ENCODE measurements at places on chromosomes 7 and 10.

- DNase-seq, result peak; percentile 81
These were observed 179.5 kb downstream of the REEP3 start for GRCh38 chr10:63700631-63701156.

DNA sequence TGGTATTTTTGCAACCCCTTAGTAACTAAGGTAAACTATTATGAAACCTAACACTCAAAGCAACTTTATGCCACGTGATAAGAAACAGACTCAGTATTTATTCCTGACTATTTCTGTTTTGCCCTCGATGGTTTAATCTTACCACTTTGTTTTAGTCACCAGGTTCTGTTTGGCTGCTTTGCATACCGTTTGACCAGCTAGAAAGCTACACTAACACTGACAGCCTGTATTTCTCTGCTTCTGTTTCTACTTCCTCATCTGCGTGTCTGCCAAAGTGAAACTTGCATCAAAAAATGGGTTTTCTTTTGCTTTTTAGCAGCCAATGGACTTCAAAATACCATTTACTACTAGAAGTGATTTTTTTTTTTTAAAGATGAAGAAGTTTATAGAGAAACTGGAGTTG, 802.5 kb downstream of the GRM8 start:
- no peak for DNase-seq

DNA sequence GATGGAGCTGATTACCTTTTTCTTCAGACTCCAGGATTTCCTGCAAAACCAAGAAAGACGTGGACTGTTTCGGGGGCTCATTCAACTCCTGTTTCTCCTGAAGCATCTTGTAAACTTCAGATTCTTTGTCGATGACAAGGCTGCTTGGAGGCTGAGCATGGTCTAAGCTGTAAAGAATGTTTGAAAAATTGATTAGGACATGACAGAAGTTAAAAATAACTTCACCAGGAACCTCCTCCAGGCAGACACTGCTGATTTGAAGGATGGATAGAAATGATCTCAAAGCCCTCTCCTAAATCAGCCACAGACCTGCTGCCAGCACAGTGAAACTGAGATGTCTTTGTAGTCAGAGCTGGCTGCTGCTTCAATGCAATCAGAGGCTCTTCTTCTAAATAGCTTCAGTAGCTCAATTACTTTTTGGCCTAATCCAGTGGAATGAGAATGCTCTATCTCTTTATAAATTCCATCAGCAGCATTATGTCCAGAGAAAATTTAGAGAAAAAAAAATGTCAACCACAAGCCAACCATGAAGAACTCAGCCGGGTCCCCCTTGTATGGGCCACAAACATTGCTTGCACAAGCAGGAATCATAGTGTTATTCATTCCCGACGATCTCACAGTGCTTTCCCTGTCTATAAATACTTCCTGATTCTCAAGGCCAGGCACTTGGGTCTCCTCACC, 43.5 kb downstream of the PDLIM1 start:
- DNase-seq, result peak; percentile 92

DNA sequence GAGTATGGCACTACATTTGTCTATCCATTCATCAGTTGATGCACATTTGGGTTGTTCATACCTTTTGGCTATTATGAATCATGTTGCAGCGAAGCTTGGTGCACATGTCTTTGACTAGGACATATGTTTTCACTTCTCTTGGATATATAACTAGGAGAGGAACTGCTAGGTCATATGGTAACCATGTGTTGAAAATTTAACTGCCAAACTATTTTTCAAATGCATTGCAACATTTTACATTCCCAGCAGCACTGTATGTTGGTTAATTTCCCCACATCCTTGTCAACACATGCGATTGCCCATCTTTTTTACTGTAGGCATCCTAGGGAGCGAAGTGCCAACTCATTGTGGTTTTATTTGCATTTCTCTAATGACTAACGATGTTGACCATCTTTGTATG, 183.4 kb downstream of the PRKCQ start:
- DNase-seq, result peak; percentile 57

DNA sequence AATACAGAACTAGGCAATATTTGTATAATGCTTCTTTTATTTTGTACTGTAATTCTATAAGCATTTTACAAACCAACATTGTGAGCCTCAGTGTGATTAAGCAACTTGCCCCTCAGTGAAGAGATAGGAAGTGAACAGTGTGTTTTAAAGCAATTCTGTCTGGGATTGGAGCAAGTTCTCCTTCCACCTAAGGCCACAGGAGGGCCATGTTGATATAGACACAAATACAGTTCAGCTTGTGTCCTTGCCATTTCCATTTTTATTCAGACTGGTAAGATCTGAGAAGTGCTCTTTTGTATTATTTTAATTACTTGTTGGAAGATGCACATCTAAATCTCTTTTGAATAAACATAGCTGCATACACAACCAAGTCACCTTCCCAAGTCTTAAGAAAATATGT, 416.3 kb upstream of the COBL start:
- DNase-seq, result no peak

GRCh38 chr7:135789956-135790355, 41.3 kb upstream of the FAM180A start:
- no peak for DNase-seq

DNA sequence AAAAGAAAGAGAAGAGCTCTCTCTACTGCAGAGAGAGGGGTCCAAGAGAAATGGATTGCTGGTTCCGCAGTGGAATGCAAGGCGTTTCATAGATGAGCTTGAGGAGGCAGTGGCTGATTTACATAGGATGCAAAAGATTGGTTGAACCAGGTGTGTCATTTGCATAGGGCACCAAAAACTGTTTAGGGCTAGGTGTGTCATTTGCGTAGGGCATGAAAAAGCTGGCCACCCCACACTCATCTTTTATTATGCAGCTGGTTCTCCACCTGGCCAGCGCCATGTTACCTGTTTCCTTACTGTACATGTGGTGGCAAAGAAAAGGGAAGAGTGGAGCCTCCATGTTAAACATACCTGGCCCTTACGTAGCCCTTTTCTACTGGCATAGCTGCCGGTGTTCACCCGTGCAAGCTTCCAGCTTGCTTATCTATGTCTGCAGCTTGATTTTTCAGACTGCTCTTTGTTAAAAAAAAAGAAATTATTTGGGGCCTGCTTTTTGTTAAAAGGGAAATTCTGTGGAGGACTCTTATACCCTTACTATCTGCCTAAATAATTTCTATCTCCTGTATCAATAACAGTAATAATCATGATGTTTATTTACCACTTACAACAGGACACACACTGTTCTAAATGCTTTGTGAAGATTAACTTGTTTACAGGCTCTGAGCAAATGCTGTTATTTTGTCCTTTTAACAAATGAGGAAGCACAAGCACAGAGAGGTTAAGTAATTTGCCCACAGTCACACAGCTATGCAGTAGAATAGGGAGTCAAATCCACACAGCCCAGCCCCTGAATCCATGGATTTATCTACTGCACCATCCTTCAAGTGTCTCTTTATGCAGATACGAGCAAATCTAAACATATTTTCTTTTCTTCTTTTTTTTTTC, 33.3 kb downstream of the CASP7 start:
- DNase-seq, result no peak

- DNase-seq, result peak; percentile 97
These were observed 144.4 kb downstream of the TES start for GRCh38 chr7:116354546-116355423.

Measured in iris pigment epithelial cell (primary cell).